ENCODE measurements at places on chromosomes 7 and 10.

GRCh38 chr7:30899066-30899465 lies 12.6 kb upstream of the AQP1 start:
- DNase-seq: no peak

DNA sequence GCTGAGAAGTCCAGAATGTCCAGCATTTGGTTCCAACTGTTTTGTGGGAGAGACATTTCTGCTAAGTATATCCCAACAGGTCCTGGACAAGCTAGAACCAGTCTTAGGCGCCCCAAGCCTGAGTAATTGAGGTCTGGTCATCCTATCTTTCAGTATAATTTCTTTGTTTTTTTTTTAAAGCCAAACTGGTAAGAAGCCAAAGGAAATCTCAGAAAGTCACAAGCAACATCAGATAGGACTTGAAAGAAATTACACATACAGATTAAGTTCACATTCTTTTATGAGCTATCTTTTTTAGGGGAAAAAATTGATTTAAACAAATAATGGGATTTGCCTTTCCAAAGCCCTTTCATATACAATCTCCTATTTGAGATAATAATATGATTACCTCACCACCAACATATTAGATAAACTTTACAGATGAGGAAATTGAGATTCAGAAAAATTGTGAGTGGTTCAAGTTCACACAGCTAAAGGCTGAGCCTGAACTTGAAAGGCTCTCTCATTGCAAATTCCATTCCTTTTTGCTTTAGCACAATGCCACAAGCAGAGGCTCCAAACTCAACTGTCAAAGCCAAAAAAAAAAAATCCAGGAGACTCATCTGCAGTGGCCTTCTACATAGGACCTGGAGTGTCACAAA lies 15.0 kb downstream of the PDLIM1 start:
- no peak for DNase-seq

- no peak for DNase-seq
These were observed 297.8 kb downstream of the AUTS2 start for GRCh38 chr7:69896121-69896520.

DNA sequence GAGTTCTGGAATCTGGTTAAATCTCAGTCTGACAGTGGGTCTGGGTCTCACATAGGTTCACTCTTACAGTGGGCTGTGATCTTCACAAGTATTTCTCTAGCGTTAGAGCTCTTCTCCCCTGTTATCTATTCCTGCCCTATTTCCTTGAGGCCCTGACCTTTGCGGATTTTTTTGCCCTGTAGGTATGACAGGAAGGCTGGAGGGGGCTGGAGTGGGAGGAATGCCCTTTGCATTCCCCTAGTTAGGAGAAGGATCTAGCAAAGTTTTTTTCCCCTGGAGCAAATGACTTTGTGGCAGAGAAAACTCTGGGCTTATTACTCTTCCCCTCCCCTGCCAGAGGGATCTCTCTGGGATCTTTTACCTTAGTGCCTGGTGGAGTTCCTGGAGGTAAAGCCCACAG lies 49.2 kb downstream of the GALNT11 start:
- no peak for DNase-seq

DNA sequence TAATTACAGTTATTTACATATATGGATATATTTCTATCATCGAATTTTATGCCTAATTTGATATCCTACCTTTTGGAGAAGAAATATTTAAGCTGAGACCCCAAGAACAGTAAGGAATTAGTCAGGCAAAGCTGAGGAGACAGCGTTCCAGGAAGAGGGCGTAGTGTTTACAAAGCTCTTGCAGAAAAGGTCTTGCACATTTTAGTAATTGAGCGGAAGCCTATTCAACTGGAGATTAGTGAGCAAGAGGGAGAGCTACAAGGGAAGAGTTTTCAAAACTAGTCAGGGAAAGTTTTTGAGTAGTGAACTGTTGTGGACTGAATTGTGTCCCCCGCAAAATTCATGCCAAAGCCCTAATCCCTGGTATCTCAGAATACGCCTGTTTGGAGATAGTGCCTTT lies 26.5 kb upstream of the POU6F2 start:
- DNase-seq: no peak

GRCh38 chr10:48507933-48508790 lies 96.7 kb downstream of the ARHGAP22 start:
- DNase-seq: no peak

DNA sequence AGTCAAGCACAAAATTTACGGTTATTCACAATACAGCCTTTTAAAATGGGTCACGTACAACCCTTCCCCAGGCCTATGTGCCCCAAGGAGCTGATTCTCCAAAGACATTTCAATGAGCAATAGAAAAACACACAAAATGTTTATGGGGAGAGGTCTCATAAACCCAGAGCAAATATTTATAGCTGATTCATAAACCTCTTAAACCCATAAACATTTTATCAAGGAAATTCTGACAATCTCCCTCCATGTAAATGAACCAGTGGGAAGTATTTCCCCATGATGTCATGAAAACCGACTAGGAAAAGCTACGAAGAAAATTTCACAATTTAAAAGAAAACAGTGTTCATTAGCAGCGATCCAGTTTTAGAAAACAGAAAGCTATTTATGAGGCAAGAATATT lies 36.0 kb downstream of the SFMBT2 start:
- no peak for DNase-seq

DNA sequence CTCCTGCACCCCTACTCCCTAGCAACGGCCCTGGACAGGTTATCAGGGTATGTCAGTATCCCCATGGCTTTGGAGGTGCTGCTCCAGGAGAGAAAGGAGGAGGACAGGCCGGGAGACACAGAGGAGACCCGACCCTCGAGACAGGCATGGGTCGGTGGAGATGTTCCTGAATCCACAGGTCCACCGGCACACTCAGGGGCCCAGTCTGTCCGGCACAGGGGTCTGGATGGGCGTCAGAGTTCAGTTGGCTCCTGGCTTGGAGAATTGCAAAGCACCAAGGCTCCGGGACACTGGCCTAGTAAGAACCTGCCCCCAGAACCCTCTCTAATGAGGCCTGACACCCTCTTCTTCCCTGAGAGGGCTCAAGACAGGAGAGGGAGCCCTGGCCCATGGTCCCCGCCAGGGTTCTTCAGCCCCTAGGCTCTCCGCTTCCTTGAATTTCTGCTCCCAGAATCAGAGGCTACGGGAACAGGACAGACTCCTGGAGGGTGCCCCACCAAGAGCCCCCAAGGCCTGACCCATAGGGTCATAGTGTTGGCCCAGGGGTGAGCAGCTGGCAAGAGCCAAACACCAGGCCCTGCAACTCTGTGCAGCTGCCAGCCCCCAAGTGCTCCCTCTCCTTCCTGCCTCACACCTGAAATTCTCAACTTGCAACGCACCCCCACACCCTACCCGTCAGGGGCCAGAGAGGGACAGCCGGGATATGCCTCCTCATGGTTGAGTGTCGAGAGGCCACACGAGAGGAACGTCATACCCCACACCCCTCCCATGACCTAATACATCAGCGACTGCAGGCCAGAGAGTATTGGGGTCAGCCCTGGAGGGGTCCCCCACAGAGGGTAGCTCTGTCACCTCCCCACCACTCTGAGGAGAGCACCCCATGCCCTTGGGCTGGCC lies 5.5 kb upstream of the IRF5 start:
- no peak for DNase-seq
